ENCODE measurements at places on chromosomes 4 and X.
A peak's percentile ranks its signal among the peaks of the same experiment; 100 is the strongest.

- DNase-seq: peak; percentile 8
Observed at GRCh38 chr4:4549534-4549933, 7.7 kb upstream of the STX18 start.

DNA sequence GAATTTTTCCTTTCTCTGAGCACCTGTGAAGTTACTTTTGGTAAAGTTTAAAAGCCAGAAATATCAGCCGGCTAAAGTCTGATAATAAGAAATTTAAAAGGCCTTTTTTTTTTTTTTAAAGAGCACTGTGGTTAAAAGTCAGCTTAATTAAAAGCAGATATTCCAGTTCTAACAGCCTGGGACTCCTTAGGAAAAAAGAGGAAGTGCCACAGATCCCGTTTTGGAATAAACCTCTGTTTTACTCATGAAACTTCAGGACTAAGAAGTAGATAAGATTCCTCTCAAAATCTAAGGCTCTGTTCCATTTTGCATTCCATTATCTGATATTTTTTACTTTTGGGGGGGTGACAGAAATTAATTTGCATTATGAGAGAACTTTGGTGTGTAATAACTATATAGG lies 37.8 kb downstream of the ABCB7 start:
- DNase-seq: no peak

DNA sequence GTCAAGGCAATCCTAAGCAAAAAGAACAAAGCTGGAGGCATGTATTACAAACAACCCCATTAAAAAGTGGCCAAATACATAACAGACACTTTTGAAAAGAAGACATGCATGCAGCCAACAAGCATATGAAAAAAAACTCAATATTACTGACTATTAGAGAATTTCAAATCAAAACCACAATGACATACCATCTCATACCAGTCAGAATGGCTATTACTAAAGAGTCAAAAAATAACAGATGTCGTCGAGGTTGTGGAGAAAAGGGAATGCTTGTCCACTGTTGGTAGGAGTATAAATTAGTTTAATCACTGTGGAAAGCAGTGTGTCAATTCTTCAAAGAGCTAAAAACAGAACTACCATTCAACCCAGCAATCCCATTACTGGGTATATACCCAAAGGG lies 604.6 kb upstream of the GRIA3 start:
- no peak for DNase-seq

- no peak for DNase-seq
Observed at GRCh38 chrX:84876876-84877275, 126.8 kb upstream of the APOOL start.

GRCh38 chr4:86247320-86247719 lies 112.5 kb downstream of the MAPK10 start:
- no peak for DNase-seq

DNA sequence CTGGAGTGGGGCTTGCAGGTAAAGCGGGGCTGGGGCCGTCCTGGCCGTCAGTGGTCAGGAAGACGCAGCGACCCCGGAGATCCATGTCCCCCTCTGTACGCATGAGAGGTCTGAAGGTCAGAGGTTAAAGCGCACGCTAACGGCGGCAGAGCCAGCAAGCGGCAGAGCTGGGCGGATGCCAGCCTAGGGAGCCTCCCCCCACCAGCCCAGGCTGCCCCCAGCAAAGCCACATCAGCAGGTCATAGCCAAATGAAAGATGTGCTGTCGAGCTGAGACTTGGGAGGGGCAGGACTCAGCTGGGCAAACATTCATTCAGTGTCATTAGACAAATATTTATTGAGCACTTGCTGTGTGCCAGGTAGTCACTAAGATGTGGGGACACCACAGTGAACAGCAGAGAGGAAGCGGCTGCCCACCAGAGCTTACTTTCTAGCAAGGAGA lies 593 bp upstream of the JAKMIP1 start:
- DNase-seq: peak; percentile 50

DNA sequence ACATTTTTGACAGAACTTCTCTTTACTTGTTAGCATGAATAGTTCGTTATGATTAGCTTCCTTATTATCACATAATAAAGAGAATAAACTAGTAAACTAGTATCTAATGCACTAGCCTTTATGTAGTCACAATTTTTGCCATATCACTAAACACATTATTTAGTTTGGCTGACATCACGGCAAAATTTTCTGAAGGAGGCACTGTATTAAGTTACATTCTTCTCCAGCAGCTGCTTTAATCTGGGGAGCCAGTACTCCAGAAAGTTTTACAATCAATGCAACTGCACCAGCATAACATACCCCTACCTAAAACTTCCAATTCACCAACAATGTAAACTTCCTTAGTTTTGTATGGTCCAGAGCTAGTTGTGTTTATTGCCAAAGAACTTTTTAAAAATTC lies 87.8 kb downstream of the FIP1L1 start:
- DNase-seq: no peak

DNA sequence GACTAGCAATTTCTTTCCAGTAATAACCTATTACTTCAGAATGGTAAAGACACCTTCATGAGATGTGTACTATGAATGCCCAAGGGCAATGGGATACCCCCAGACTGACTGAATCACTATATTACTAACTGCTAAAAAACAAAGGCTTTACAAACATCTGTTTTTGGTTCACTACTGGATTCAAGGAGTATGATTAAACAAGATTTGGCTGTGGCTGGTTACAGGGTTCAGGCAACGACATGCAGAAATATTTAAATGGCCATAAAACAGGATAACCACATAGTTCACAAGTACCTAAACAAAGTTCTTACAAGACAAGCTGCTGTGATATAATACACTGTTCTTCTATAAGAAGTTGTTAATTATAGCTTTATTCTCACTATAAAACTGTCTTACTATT lies 128.2 kb downstream of the FRYL start:
- DNase-seq: no peak

DNA sequence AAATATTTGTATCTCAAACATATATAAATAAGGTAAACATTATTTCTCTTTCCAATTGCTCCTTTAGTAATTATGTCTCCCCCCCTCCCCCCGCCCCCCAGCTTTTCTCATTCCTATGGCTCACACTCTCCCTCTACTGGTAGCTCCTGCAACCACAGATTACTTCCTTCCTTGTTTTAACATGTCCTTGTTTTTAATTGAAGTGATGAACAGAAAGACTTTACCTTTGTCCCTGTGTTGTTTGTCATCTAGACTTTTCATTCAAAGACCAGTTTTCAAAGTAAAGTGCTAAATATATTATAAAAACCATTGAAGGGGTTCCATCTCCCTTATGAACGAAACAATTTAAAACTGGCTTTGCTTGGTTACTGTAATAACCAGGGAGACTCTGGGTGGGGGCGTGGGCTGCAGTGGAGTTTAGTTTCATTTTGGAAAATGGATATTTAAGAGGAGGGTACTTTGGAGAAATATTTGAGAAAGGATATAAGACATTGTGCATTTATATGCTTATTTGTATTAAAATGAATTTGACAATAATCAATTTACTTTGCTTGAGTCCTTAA lies 352.9 kb downstream of the RAPGEF2 start:
- DNase-seq: peak; percentile 27
